ENCODE measurements at places on chromosomes 2 and 18.

DNA sequence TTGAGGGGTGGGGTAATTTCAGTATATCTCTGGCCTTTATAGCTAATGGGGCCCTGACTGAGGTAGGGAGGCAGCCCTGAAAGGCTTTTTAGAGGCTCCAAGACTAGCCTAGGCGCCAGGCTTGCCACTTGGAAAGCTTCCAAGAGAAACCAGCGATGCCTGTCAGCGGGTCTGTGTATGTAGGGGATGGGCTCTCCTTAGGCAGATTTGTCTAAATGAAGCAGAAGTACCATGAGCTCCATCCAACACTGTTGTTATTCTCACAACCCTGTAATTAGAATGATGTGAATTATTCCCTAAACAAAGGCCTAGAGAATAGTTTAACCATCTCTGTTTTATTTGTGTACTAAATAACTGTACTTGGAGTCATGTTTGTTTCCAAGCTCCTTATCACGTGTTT lies 138.1 kb downstream of the B3GNT2 start:
- no peak for DNase-seq

GRCh38 chr2:234142530-234142929 lies 92.0 kb downstream of the SPP2 start:
- no peak for DNase-seq

GRCh38 chr2:218701806-218702205 lies 8.8 kb upstream of the TTLL4 start:
- DNase-seq = no peak

GRCh38 chr2:201502713-201503112 lies 51.2 kb downstream of the STRADB start:
- DNase-seq = no peak

GRCh38 chr18:8982416-8983183 lies 119.9 kb upstream of the NDUFV2 start:
- DNase-seq = no peak

DNA sequence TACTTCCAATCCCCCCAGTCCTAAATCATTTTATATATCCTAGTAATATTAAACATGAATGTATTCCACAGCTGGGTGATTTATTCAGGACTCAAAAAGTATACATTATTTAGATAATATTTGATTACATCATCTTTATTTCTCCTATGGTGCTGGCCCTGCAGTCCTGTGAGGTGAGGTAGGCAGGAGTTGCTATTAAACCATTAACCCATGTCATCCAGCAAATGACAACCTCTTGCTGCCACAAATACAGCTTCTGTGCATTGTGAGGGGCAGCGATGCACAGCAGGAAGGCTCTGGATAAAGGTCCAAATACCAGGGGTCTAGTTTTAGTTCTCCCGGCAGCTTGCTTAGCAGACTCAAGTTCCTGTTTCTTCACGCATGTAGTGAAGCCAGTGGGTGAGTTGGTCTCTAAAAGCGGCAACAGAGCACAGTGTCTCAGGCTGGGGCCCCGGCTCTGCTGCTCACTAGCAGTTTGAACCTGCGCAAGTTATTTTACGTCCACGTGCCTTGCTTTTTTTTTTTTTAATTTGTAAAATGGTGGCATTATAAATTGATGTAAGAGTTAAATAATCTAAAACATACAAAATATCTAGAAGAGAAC lies 36.1 kb downstream of the INSIG2 start:
- DNase-seq = no peak

DNA sequence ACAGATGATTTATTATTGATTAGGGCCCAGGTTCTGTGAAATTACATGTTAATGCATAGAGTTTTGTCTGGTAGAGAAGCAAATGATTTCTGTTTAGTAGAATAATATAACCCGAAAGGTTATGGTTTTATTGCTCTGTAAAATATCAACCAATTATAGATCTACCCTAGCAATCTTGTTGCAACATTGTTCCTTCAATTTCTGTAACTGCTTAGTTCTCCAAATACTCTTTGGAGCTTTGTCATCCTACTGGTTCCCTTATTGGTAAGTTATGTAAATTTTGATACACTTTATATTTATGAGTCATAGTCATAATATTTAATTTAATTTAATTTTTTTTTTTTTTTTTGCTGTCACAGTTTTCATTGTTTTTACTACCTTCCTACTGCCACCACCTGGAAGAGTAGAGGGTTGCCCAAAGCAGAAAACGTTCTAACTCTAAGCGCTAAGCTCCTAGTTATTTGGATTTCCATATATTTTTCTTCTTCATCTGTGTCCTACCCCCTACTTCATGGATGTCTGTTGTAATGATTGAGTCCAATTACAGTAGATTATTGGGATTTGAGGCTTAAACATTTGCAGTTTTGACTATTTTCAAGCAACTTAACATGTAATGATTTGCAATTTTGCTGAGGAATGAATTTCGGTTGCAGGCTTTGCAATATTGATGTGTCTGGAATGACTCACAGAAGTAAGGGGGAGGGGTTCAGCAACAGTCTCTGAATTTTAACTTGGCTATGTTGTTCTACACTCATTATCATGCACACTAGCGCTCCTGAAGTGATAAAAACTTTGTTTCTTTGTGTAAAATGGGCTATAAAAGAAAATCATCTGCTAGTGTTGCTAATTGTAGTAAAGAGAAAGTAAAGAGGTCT lies 51.1 kb downstream of the NABP1 start:
- DNase-seq = no peak

- DNase-seq = no peak
These were observed 157.8 kb downstream of the PIK3C3 start for GRCh38 chr18:42112657-42113420.

- DNase-seq = no peak
These were observed 659 bp downstream of the ZNF142 start for GRCh38 chr2:218658671-218659257.

- DNase-seq = no peak
These were observed 13.9 kb downstream of the ARPC2 start for GRCh38 chr2:218230882-218231281.

GRCh38 chr2:169933124-169933711 lies 106.0 kb downstream of the UBR3 start:
- DNase-seq = peak; percentile 13

- DNase-seq = no peak
These were observed 2.0 kb upstream of the CAPN10 start for GRCh38 chr2:240584486-240585031.

- DNase-seq = no peak
These were observed 253.3 kb downstream of the EXOC6B start for GRCh38 chr2:72572501-72572900.

GRCh38 chr2:25740810-25741381 lies 67.5 kb upstream of the DTNB start:
- DNase-seq = no peak

DNA sequence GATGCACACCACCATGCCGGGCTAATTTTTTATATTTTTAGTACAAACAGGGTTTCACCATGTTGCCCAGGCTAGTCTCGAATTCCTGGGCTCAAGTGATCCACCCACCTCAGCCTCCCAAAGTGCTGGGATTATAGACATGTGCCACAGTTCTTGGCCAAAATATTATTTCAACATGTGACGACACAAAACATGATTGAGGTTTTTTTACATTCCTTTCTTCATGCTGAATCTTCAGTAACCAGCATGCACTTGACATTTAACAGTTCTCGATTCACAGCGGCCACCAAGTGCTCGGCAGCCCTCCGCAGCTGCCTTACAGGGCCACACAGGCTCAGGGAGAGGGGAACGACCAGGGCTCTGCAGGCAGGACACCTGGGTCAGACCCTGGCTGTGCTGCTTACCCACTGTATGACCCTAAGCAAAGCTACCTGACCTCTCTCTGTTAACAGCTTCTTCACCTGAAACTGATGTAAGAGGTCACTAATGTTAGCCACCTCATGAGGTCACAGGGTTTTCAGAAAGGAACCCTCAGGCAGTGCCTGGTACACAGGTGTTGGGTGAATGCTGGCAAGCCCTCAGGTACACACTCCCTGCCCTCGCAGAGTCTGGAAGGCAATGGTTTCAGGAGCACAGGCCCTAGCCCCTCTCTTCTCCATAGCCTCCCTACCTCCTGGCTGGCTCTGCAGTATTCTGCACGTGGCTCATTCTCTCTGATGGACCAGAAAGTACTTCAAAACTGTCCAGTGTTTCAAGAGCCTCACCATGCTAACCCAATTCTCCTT lies 25.7 kb downstream of the TUBB6 start:
- no peak for DNase-seq

- no peak for DNase-seq
These were observed 129.8 kb downstream of the AFF3 start for GRCh38 chr2:100012561-100012960.

GRCh38 chr18:29171892-29172755 lies 995.2 kb upstream of the CDH2 start:
- DNase-seq = no peak

DNA sequence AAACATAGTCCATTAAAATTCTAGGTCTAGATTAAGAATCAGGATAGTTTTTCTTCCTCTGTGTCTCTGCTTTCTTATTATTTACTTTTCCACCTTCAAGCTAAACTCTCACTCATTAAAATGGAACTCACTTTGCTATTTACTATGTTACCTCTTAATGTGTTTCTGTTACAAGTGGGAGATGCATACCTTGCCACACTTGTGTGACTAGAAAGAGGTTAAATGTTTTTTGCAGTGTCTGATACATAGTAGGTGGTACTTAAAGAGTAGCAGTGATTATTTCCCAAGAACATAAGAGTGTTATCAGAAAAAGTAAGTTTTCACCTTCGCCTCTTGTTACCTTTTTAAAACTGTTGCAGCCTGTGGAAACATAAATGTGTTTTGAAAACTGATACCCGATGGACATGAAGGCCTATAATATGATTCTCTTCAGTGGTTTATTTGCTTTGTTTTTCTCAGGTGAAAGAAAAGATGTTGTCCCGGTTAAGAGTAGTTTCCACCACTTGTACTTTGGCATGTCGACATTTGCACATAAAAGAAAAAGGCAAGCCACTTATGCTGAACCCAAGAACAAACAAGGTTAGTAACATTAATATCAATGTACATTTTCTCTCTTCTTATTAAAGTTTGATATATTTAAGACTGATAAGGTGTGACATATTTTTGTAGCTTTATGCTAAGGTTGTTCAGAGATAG lies 16.6 kb downstream of the ME2 start:
- no peak for DNase-seq

DNA sequence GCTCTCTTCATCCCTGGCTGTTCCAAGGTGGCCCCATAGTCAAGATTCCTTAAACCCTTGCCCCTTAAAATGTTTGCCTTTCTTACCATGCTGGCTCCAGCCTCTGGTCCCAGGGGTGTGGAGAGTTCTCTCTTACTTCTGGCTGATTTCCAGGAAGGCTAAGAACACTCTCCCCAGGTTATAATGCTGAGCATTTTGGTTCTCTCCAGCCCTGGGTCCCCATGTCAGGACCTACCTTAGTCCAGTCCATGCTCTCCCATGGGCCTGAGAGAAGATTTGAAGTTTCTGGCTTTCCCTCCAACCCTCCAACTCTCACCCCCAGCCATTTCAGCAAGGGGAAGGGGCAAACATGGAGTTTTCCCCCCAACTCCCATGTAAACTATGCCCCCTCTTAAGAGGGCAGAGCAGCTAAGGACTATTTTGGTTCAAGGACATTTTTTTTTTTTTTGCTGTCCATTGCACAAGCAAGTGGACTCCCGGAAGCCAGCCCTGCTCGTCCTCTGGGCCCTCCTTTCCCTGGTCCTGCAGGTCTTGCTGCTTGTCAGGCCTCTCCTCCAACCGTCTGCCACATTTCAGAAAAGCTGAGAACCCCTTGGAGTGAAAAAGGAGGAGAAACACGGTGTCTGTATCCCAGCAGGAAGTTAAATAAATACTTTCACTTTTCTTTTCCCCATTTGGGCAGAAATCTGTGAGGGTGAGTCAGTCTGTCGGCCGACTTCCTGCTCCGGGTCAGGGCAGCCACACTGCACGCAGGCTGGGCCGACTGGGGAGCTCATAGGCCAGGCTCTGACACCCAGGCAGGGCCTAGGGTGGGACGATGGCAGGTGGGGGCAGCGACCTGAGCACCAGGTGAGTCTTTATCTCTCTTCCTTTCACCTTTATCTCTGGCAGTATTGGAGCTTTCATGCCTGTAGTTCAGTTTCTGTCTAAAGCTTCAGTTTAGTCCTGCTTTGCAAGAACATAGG lies at the start of gene SP140L:
Gene SP140L (plus strand): TSS at position 741 of the 965 bp plus-strand sequence. CDS start 77 bp downstream, at position 818.
- DNase-seq = peak; percentile 29

- DNase-seq = no peak
These were observed 224.0 kb upstream of the SIX2 start for GRCh38 chr2:45233301-45233700.

GRCh38 chr2:172244419-172245130 lies 141.9 kb upstream of the DLX2 start:
- no peak for DNase-seq

- DNase-seq = no peak
These were observed 12.9 kb downstream of the TMEM185B start for GRCh38 chr2:120210270-120210693.

DNA sequence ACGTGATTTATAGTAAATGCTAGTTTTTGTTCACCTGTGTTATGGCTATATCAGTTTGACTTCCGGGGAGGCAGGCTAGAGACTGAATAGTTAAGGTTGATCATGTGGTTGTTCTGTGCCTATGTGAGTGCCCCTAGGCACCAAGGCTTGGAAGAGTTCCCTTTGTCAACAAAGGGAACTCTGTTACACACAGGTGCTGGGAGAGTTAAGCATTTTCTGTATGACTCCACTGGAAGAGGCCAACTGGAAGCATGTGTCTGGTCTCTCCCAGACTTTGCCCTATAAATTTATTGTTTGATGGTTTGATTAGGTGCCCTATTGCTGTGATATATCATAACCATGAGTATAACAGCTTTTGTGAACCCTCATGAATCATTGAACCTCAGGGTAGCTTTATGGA lies 63.8 kb downstream of the ARL6IP6 start:
- no peak for DNase-seq

GRCh38 chr18:50196261-50196660 lies 1.3 kb upstream of the MYO5B start:
- no peak for DNase-seq

DNA sequence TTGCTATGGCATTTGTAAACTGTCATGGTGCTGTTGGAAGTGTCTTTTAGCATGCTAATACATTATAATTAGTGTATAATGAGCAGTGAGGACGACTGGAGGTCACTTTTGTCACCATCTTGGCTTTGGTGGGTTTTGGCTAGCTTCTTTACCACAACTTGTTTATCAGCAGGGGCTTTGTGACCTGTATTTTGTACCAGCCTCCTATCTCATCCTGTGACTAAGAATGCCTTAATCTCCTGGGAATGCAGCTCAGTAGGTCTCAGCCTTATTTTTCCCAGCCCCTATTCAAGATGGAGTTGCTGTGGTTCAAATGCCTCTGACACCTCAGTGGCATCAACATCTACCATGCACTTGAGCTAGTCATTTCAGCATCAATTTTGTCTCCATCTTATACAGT lies 29.7 kb downstream of the LYPD6 start:
- DNase-seq = no peak

- no peak for DNase-seq
These were observed 9.0 kb downstream of the GBX2 start for GRCh38 chr2:236158969-236159777.

- no peak for DNase-seq
These were observed 183.2 kb upstream of the SPRED2 start for GRCh38 chr2:65615602-65616001.

DNA sequence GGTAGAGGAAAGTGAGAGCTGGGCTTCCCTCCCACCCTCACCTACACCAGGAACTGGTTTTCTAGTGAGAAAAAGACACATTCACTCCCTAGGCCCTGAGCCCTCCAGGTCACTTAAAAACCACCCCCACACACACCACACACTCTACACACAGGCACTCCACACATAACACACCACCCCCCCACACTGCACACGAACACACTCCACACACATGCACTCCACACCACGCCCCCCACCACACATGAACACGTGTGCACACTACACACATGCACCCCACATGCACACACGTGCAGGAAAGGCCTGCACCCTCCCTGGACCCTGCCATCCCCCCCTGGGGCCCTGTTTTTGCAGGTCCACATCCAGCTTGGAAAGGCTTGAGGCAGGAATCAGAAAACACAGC lies 67.6 kb downstream of the RALBP1 start:
- no peak for DNase-seq
